Stimulated activated CD8-positive, alpha-beta memory T cell treated with anti-CD3 and anti-CD28 coated beads, Interleukin-7, amount 100 ng/mL, for 1 hour (primary cell): ENCODE measurements at places on chromosomes 3 and 15.

GRCh38 chr3:155101398-155101797, 21.3 kb downstream of the MME start:
- DNase-seq, result no peak

- no peak for DNase-seq
Observed at GRCh38 chr3:105780107-105780506, 88.7 kb downstream of the CBLB start.

DNA sequence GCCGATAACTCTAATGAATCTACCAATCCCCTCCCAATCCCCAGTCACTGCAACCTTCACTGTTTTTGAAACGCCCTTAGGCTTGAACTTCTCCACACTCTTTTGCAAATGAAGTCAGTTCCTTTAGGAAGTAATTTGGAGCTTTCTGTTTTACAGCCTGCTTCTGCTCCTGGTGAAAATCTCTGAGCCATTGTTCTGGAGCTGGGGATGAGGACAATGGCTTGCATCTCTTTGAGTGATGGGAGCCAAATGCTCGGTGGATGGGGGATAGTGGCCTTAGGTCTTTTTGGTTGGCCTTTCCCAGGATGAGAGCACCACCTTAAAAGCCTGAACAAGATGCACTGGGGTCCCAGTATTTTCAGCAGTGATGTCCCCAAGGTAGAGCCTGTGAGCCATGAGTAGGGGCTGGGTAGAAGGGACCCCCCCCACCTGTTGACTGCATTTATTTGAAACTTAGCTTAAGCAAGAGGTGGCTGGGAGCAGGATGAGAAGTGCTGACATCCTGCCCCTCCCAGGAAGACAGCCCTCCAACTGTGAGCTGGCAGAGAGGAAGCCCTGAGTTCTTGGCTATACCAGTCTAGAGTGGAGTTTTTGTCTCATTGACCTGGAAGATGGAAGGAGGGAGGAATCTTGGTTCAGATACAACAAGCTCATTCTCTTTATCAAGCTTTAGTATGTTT, 7.6 kb upstream of the MYO5C start:
- no peak for DNase-seq

GRCh38 chr3:189567322-189567721, 63.9 kb upstream of the TP63 start:
- no peak for DNase-seq
